DND-41 (cell line): ENCODE measurements at places on chromosomes 16 and 17.

GRCh38 chr17:79182176-79183042 is 107.8 kb downstream of the ENGASE start:
- peaks cover 5% of the 10 kb centered on the region for H3K27me3 ChIP-seq
- no peak for DNase-seq
- no peaks in the 10 kb centered on the region for H3K4me1 ChIP-seq

DNA sequence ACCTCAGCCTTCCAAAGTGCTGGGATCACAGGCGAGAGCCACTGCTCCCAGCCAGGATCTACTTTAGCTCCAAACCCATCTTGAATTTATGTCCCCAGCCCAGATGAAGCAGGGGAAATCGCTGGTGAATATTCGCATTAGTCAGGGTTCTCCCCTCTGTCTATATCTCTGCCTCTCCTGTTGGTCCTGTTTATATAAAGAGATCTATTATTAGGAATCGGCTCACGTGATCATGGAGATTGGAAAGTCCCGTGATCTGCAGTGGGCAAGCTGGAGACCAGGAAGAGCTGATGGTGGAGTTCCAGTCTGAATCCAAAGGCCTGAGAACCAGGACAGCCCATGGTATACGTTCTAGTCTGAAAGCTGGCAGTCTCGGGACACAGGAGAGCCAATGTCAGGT is 382.8 kb downstream of the SEC14L1 start:
- peaks cover 2% of the 10 kb centered on the region for H3K27me3 ChIP-seq
- peaks cover 6% of the 10 kb centered on the region for H3K4me1 ChIP-seq
- no peaks in the 10 kb centered on the region for H3K36me3 ChIP-seq
- H3K27ac ChIP-seq, result no peak overlapping the region
- DNase-seq, result no peak
- H3K4me3 ChIP-seq, result no peak overlapping the region

DNA sequence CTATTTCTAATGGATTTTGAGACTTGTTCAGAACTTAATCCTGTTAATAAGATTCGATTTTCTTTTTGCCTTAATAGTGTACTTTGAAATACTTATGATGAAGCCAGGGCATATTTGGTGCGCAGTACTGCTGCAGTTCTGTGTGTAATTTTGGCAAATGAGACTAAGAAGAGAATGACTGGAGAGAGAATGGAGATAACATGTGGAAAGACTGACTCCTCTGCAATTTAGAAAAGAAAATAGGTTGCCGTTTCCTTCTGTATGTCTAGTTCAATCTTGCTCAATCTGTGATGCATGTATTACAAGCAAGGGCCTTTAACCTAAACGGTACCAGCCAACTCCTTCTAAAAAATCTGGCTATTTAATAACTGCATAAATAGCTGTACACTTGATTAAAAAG is 285.1 kb upstream of the CDH11 start:
- H3K27me3 ChIP-seq, result no peaks in the 10 kb centered on the region
- H3K4me1 ChIP-seq, result no peaks in the 10 kb centered on the region
- DNase-seq, result no peak
- H3K27ac ChIP-seq, result no peak overlapping the region

- no peaks in the 10 kb centered on the region for H3K27me3 ChIP-seq
- H3K4me3 ChIP-seq, result no peak overlapping the region
- DNase-seq, result no peak
Measured at GRCh38 chr16:28602529-28602928, 5.7 kb upstream of the SULT1A2 start.

DNA sequence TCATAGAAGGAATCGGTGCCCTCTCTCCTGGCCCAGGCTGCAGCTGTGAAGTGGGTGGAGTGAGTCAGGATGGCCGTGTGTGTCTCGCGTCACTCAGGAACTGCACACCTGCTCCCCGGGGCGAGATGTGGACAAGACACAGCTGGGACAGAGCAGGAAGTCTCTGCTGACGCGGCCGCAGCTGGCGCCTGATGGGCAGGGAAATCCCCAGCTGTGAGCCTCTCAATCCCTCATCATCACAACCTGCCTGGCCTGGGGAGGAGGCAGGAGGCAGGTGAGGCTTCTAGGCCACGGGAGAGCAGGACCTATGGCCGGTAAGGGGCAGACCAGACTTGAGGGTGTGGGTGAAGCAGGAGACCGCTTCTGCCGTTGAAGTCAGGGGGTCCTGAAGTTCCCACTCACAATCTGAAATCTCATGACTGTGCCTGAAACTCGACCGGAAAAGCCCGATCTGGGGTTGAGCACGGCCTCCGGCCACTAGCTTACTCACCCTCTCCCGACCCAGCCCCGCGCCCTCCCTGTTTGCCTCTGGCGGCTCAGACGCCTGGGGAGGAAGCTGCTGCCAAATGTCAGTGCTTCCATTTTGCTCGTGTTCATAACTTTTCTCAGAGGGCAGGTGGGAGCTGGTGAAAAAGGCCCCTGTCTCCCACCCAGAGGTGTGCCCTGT is 1.1 kb upstream of the TRPV3 start:
- H3K27ac ChIP-seq, result no peak overlapping the region
- H3K4me3 ChIP-seq, result no peak overlapping the region
- DNase-seq, result no peak
- no peaks in the 10 kb centered on the region for H3K36me3 ChIP-seq
- no peaks in the 10 kb centered on the region for H3K4me1 ChIP-seq
- no peaks in the 10 kb centered on the region for H3K27me3 ChIP-seq

DNA sequence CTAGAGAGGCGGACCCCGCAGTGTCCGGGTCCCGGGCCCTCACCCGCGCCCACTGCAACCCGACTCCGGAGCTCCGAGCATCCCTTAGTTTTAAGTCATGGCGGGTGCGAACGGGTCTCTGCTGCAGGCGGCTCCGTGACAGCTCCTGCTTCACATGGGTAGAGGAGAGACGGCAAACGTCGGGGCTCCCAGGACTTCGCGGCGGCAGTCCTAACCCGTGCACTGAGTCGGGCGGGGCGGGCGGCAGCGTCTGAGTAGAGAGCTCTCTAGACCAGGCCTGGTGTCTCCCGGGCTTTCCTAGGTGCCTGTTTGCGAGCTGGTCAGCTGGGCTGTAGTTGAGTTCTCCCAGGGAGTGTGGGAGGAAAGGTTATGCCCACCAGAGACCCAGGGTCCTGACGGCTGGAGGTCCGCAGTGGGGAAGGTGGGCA is 345 bp downstream of the TSC2 start:
- peaks cover 31% of the 10 kb centered on the region for H3K4me1 ChIP-seq
- no peak for DNase-seq
- H3K27ac ChIP-seq, result peak overlapping the region; percentile 26
- peak overlapping the region; percentile 96 for H3K4me3 ChIP-seq
